ENCODE measurements at places on chromosomes 7 and 10.

DNA sequence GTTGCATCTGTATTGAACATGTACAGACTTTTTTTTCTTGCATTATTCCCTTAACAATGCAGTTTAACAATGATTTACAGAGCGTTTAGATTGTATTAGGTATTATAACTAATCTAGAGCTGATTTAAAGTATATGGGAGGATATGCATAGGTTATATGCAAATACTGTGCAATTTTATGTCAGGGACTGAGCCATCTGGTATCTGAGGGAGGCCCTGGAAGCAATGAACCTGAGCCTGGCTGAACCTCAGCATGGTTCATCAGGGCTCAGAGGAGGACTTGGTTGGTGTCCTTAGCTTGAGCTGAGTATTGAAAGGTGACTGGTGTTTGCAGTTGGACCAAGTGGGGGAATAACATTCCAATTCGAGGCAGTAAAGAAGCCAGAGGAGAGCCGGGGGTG, 4.8 kb downstream of the ADCK2 start:
- no peak for DNase-seq

- no peak for DNase-seq
These were observed 118.8 kb downstream of the AOAH start for GRCh38 chr7:36605261-36606051.

- no peak for DNase-seq
These were observed 26.1 kb upstream of the PRKAR1B start for GRCh38 chr7:753190-753589.

DNA sequence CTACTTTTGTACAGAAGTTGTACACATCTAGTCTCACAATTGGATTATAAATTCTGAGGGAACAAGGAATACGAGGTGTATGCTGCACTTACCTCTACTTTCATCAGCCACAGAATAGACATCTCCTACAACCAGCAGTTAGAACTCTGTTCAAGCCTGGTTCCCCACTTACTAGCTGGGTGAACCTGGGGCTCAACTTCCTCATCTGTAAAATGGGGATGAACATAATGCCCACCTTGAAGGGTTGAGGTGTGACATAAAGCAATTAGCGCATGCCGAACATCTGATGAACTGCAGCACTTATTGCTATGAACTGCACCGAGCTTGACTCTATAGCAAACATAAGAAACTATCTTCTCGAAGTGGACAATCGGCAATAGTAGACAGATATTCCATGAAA, 25.3 kb downstream of the XPNPEP1 start:
- no peak for DNase-seq

DNA sequence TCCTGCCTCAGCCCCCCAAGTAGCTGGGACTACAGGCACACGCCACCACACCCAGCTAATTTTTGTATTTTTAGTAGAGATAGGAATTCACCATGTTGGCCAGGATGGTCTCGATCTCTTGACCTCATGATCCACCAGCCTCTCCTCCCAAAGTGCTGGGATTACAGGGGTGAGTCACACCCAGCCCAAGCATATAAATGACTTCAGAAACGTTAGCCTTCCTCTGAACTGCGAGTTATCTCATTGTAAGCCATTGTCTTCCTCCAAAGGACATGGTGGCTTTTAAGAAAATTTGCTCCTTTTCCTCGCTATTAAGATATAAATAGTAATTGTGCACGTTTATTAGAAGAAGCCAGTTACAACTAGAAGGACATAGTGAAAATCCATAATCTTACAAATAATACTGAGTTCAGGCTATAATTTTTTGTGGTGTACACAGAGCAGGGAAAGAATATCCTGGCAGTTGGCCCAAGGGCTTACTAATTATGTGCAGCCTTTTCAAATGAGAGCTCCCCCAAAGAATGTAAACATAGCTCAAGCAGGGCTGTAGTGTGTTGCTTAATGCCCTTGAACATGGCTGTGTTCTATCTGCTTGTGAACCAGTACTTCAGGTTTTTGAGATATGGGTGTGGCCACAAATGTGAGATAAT, 495.8 kb downstream of the PARD3 start:
- DNase-seq: peak; percentile 79

DNA sequence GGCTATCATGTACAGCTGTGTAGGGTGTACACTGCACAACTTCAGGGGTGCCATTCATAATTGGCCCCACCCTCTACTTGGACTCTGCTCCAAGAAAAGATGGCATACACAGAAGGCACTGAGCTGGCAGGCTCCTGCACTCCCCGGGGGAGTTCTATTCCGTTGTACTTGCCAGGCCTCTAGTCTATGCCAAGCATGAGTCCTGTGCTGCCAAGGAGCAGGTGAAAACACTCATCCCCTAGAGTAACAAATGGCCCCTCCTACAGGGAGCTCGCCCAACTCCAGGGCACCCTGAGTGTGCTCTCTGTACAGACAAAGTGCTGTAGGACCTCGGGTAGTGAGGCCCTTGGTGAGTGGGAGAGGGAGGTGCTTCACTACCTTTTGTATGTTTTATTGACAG, 127.2 kb downstream of the SLIT1 start:
- DNase-seq: no peak

DNA sequence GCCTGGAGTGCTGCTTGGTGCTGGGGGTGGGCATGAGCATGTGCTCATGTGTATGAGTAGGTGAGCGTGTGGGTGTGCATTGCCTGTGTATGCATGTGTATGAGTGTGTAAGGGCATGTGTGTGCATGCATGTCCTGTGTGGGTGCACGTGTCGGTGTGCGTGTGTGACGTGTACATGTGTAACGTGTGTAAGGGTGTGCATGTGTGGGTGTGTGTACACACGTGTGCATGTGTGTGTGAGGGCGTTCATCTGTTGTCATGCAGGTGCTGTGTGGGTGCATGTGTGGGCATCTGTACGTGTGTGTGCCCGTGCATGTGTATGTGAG, 30.3 kb downstream of the FAM20C start:
- no peak for DNase-seq

DNA sequence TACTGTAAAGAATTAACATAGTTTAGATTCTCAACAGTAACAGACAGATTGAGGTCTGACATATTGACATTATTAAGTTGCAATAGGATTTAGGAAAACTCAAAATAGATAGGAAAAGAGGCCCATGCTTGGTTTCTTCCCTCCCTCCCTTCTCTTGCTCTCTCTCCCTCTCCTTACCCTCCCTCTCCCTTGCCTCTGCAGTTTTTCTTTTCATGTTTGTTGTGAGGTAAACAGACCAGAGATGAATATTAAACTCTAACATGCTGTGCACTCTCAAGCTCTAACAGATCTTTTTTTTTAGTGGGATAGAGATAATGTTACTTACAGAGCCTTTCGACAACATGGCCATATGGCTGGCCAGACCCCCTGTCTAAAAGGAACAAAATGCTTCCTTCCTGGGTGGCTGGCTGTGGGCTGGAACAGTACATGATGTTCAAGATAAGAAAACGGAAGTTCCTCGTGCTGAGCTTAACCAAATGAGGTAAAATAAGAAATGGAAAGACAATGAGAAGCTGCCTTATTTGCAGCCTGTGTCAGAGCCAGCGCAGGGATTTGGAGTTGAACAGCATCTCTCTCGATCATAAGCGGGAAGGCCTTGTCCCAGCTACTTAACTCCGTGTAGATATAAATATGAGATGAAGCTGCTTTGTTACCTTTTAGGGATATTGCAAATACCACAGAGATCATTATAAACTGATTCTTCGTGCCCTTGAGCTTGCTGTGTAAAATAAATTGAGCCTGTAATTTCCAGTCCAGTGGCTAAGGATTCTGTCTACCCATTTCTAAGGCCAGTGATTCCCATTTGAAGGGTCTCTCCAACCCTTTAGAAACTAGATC, 391.9 kb upstream of the NPVF start:
- DNase-seq: no peak

DNA sequence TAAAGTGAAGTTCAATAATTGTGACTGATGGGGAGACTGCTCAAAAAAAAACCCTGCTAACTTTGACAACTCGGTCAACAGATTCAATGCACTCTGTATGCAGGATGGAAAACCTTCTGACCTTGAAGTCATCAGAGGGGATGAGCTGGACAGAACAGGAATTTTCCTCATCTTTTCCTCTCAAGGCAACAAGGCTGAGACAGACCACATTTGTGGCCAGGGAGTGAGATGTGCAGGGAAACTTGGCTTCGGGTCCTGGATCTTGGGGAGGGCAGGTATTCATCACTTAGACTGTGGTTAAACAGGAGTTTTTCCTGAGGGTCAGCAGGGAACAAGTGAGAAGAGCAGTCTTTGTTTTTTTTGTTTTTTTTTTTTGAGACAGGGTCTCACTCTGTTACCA, 100.6 kb downstream of the BAMBI start:
- no peak for DNase-seq

- DNase-seq: no peak
These were observed 729.1 kb upstream of the NRP1 start for GRCh38 chr10:34063592-34063991.
